Gastrocnemius medialis (tissue), 4 donors: ENCODE measurements at places on chromosomes 13 and 19.

- peak; percentile 53 for DNase-seq
- no peaks in the 10 kb centered on the region for H3K27me3 ChIP-seq
- H3K27ac ChIP-seq = peak overlapping the region; percentile 18
- H3K4me1 ChIP-seq = peaks cover 14% of the 10 kb centered on the region
- no peaks in the 10 kb centered on the region for H3K36me3 ChIP-seq
Observed at GRCh38 chr13:40508127-40508526, 158.3 kb downstream of the FOXO1 start.

DNA sequence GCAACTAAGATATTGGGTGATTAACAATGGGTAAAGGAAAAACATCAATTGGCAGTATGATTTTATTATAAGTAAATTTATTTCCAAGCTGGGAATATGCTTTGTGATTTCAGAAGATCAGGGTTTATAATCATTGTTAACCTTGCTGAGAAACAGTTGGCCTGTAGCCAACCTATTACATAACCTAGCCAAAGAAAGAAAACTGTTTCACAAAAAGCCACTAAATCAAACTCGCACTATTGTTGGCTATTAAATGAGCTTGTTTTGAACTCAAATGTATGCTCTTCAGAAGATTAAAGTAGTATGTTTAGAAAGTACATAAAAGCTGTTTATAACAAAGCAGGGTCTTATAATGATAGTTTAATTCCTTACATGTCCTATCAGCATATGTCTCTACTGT lies 151.7 kb downstream of the LHFPL6 start:
- H3K27me3 ChIP-seq = no peaks in the 10 kb centered on the region
- DNase-seq = no peak
- peaks cover 38% of the 10 kb centered on the region for H3K4me1 ChIP-seq
- peak overlapping the region; percentile 50 for H3K27ac ChIP-seq
- H3K4me3 ChIP-seq = no peak overlapping the region
- H3K36me3 ChIP-seq = no peaks in the 10 kb centered on the region

GRCh38 chr13:100724568-100724967 lies 50.0 kb upstream of the TMTC4 start:
- H3K27me3 ChIP-seq = no peaks in the 10 kb centered on the region
- no peak overlapping the region for H3K27ac ChIP-seq
- H3K36me3 ChIP-seq = no peaks in the 10 kb centered on the region
- DNase-seq = no peak
- H3K4me3 ChIP-seq = no peak overlapping the region
- H3K4me1 ChIP-seq = no peaks in the 10 kb centered on the region

DNA sequence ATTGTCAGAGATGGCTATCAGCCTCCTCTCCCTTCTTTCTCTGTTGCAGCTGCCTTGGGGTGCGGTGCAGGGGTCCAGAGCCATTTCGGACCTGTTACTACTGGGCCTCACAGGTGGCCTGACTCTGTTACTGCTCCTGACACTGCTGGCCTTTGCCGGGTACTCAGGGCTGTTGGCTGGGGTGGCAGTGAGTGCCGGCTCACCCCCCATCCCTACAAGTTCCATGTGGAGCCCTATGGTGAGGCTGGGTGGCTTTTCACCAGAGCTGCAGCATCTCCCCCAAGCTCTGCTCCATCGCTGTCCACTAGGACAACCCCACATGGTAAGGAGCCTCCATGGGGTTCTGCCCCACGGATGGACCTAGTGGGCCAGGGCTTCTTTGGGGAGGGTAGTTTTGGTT lies 13.7 kb upstream of the ZNF492 start:
- no peak for DNase-seq
- no peak overlapping the region for H3K27ac ChIP-seq
- no peaks in the 10 kb centered on the region for H3K4me1 ChIP-seq
- no peaks in the 10 kb centered on the region for H3K27me3 ChIP-seq

DNA sequence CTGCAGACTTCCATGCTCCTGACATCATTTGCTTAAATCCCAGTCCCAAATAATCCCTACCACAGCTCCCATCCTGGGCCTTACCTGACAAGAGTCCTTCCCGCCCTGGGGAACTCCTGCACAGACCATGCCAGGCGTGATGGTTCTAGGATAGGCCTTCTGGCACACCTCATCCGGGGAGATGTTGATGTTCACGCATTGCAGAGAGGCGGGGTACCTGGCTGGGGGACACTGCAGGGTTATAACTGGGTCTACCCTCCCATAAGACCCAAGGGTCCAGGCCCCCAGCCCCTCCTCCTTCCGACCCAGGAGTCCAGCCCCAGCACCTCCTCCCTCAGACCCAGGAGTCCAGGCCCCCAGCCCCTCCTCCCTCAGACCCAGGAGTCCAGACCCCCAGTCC lies 4.0 kb downstream of the KLK14 start:
- H3K36me3 ChIP-seq = no peaks in the 10 kb centered on the region
- no peak overlapping the region for H3K27ac ChIP-seq
- no peaks in the 10 kb centered on the region for H3K4me1 ChIP-seq
- H3K4me3 ChIP-seq = no peak overlapping the region
- H3K27me3 ChIP-seq = no peaks in the 10 kb centered on the region

GRCh38 chr19:27776020-27776419 lies 1436.9 kb downstream of the UQCRFS1 start:
- no peaks in the 10 kb centered on the region for H3K4me1 ChIP-seq
- H3K27ac ChIP-seq = no peak overlapping the region
- no peak for DNase-seq
- H3K36me3 ChIP-seq = peaks cover 15% of the 10 kb centered on the region
- no peak overlapping the region for H3K4me3 ChIP-seq
- H3K27me3 ChIP-seq = no peaks in the 10 kb centered on the region

DNA sequence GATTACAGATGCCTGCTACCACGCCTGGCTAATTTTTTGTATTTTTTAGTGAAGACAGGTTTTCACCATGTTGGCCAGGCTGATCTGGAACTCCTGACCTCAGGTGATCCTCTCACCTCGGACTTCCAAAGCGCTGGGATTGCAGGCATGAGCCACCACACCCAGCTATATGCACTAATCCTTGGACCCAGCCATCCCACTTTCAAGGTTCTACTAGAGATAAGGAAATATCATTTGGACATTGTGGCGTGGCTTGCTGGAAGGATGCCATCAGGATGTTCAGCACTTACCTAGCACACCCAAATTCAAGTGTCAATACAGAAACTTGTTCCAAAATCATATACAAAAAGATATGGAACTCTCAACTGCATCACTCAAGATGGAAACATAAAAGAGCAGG lies 136.4 kb downstream of the ABCC4 start:
- no peak overlapping the region for H3K27ac ChIP-seq
- H3K4me3 ChIP-seq = no peak overlapping the region
- DNase-seq = no peak
- peaks cover 3% of the 10 kb centered on the region for H3K36me3 ChIP-seq

DNA sequence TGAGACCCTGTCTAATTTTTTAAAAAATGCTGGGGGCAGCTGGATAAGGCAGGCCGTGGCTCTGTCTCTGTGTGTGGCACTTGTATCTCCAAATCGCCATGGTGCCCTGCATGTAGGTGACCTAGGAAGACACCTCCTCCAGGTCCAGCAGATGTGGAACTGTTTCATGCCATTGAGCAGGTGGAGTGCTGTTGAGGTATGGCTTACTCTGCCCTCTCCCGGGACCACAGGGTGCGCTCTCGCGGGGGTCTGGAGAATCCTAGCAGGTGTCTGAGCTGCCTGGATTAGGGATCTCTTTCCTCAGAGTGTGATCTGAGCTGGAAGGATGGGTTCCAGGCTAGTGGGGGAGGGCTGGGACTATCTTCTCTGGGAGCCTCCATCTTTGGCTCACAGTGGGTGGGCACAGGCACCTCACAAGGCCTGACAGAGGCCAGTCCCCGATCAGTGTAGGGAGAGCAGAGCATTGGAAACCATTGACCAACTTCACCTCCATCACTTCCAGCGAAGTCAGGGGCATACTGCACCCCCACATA lies 67.7 kb upstream of the TM9SF2 start:
- H3K27me3 ChIP-seq = no peaks in the 10 kb centered on the region
- H3K27ac ChIP-seq = no peak overlapping the region
- no peaks in the 10 kb centered on the region for H3K36me3 ChIP-seq
- H3K4me1 ChIP-seq = peaks cover 6% of the 10 kb centered on the region
- no peak overlapping the region for H3K4me3 ChIP-seq
